ENCODE measurements at places on chromosomes 6 and 20.

DNA sequence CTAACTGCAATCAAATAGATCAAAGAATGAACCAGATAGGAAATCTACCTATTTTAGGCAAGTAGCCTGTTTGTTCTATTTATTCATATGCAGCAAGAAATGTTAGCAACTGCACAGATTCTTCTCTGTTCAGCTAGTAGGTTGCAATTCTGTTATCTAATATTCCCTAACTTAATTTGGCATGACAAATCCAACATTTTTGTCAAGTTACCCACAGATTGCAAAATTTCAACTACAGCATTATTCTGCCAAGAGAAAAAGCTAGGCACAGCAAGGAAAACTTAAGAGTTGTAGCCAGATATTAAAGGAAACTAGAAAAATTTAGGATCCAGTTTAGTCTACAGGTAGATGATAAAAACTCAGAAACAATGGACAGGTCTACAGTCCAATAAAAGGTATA is 104.4 kb upstream of the SYNCRIP start:
- no peak for DNase-seq

DNA sequence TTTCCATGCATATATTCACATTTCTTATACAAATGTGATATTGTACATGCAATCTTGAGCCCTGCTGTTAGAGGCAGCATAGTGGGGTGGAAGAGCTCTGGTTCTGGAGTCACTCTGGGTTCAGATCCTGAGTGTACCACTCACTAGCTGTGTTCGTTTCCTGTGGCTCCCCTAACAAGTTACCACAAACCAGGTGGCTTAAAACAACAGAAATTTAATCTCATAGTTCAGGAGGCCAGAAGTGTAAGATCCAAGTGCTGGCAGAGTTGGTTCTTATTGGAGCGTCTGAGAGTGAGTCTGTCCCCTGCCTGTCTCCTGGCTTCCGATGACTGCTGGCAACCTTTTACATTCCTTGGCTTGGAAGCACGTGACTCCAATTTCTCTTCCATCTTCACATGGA is 115.6 kb downstream of the MAP3K7 start:
- no peak for DNase-seq

GRCh38 chr20:33284284-33284683 is 1.3 kb downstream of the BPIFB1 start:
- no peak for DNase-seq

GRCh38 chr6:106475284-106475683 is 114.8 kb downstream of the CRYBG1 start:
- no peak for DNase-seq

- no peak for DNase-seq
Observed at GRCh38 chr6:129647044-129647443, 62.9 kb downstream of the ARHGAP18 start.

- no peak for DNase-seq
Observed at GRCh38 chr6:99467509-99468106, 42.5 kb upstream of the PNISR start.

DNA sequence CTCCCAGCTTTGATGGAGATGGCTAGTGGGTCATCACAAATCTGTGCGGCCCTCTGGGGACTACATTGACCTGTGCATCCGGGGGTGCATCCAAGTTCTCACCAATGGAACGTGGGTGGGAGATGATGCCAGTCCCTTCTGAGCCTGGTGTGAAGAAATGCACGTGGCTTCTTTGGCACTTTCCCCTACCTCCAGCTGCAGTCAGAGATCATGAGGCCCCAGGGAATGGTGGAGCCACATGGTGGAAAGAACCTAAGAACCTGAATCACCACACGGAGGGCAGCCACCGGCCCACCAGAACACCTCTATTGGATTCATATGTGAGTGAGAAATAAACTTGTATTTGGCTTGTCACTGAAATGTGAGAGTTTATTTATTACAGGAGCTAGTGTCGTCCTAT is 9.9 kb upstream of the CDKN1A start:
- DNase-seq: no peak

GRCh38 chr6:98514796-98515195 is 319.6 kb upstream of the POU3F2 start:
- DNase-seq: no peak

GRCh38 chr6:129641344-129641743 is 68.6 kb downstream of the ARHGAP18 start:
- no peak for DNase-seq
